Caudate nucleus (tissue), 63 donors: ENCODE measurements at places on chromosomes 3 and 15.
A peak's percentile ranks its signal among the peaks of the same experiment; 100 is the strongest.

DNA sequence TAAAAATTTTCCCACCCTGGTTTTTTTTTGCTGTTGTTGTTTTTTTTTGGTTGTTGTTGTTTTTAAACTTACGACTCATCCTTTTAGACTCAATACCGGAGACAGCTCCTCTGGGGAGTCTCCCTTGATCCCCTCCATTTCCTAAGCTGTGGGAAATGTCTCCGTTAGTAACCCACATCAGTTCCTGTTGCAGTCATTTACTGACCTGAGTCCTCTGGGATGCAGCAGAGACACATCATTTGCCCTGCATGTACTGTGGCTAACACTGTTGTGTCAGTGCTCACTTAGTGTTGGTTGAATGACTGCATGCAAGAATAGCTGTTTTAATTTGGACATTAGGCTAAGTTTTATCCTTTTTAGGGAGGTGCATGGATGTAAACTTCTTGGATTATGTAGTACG, 83.8 kb downstream of the MBNL1 start:
- no peak for DNase-seq

GRCh38 chr15:70219256-70219895, 121.7 kb upstream of the TLE3 start:
- no peak for DNase-seq

- DNase-seq: no peak
Measured at GRCh38 chr3:115248274-115248673, 101.2 kb upstream of the ZBTB20 start.

DNA sequence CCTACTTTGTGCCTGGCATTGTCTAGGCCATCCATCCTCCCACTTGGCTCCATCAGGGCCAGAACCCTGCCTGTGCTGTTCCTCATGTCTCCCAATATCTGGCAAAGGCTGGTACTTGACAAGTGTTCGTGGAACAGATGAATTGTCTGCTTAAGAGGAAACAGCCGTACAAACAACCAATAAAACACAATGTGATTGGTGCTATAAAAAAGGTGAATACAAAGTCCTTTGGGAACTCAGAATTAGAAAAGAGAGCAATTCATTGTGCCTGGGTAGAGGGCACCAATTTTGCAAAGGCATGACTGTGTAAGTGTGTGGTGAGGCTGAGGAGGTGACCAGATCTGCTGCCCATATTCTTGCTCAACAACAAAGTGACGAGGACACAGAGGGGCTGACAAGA, 164.5 kb upstream of the PPP2R3A start:
- DNase-seq: no peak

- peak; percentile 16 for DNase-seq
Measured at GRCh38 chr3:115624901-115625300, 1.6 kb downstream of the GAP43 start.

DNA sequence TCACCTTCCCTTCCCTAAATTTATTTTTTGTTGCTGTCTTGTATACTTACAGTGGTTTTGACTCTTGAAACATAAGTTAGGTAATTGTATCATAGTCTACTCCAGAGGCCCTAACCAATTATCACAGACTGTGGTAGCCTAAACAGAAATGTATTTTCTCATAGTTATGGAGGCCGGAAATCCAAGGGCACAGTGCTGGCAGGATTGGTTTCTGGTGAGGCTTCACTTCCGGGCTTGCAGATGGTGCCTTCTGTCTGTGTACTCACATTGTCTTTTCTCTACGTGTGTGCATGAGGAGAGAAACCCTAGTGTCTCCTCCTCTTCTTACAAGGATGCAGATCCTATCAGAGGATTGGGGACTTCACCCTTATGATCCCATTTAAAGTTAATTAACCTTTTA, 290.2 kb upstream of the KCNMB2 start:
- DNase-seq: no peak
